ENCODE measurements at places on chromosomes 4 and X.

GRCh38 chr4:128917781-128918180 lies 108.3 kb downstream of the JADE1 start:
- DNase-seq, result no peak

DNA sequence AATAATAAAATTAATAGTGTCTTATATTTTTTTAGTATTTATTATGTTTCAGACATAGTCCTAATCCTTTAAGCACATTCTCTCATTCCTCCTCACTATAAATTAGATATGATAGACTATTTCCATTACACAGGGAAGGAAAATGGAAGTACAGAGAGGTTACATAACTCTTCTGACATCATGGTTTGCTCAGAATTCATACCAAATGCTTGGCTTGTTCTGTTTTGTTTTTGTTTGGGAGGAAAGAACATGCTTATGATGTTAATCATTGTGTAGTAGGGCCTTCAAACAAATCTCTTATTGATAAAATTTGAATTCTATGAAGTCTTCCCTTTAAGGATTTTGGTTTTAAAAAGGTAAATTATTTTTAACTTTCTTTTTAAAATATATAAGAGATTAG lies 59.5 kb downstream of the RXFP1 start:
- DNase-seq, result no peak

- DNase-seq, result no peak
Observed at GRCh38 chr4:2924765-2925301, 38.4 kb downstream of the NOP14 start.

- no peak for DNase-seq
Observed at GRCh38 chr4:84003046-84003445, 467.1 kb downstream of the GPAT3 start.

DNA sequence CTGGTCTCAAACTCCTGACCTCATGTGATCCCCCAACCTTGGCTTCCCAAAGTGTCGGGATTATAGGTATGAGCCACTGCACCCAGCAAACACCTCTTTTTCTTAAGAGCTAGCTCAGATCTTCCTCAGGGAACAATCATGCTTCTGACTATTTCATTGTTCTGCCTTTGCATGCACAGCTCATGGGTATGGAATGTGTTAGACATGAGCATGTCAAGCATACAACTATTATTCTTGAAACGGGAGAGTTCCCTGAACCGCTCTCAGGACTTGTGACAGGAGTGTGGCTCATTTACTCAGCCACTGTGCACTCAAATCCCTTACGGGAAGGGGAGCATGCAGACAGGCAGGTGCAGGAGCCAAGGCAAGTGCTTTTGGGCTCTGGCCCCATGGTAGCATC lies 231.7 kb upstream of the TAPT1 start:
- no peak for DNase-seq

GRCh38 chr4:1012034-1012739 lies 761 bp downstream of the FGFRL1 start:
- DNase-seq, result peak; percentile 82

DNA sequence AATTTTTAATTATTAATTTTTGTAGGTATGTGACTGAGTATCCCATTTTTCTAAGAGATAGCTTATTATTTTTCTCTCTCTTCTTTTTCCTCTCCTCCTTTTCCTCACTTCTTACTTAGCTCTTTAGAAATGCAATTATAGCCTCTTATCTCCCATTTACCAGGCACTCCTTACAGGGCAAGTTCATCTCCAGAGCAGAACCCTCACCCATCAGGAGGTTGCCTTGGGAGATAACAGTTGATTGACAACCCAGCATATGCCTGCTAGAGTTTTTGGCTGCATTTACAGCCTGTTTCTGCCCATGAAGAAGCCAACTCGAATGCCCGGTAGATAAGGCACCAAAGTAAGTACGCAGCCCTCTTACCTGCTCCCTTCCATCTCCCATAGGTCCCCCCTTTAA lies 572.9 kb upstream of the ZFP42 start:
- DNase-seq, result peak; percentile 66

GRCh38 chrX:43530837-43531236 lies 125.3 kb upstream of the MAOA start:
- no peak for DNase-seq

DNA sequence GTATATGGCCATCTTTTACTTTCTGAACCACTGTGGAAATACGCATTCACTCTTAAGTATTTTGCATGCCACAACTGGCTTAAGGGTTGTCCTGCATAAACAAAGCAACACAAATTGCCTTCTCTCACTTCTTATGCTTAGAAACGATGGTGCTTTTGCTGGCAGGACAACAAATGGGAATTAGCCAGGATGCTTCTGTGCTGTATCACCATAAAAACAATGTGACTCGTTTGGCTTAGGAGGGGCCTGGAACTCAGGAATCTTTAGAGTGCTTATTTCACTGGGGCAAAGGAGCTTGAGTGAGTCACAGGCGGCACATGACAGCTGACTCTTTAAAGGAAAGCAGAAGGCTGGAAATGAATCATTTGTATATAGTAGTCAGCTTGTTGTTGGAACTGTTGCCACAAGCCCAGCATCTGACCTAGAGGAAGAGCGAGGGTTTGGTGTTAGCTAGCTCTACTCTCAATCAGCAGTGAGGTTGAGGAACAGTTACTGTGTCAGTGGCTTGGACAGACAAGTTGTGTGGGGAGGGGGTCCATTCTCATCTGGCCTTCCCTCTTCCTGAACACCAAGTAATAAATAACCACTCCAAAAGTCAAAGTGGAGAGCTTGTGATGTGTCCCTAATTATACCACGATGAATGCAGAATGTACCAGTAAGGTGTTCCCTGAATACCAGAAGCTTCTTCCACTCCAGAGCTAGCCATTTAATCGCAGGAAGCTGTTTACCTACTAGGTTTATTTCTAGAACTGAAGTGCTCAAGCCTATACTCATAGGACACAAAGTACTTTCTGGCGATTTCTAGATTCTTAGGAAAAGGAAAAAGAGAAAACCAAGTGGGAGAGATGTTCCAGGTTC lies 293.1 kb downstream of the CAMK2D start:
- DNase-seq, result peak; percentile 96

GRCh38 chr4:93759506-93759905 lies 69.0 kb upstream of the ATOH1 start:
- DNase-seq, result no peak

DNA sequence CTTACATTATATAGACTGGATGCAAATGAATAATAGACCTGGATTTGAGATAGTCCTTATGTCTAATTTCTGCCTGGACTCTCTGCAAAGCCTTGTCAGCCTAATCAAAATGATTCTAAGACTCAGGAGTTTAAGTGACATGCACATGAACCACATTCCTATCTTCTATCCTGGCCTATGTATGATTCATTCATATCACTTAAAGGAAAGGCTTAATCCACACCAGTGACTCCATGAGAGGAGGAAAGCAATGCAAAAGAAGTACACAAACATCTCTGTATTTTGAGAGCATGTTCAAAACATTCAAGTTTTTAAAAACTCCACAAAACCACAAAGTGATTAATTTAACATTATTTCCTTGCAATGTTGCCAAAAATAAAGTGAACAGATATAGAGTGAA lies 14.6 kb downstream of the AMOT start:
- no peak for DNase-seq

GRCh38 chr4:153131596-153131995 lies 72.6 kb upstream of the TRIM2 start:
- no peak for DNase-seq

DNA sequence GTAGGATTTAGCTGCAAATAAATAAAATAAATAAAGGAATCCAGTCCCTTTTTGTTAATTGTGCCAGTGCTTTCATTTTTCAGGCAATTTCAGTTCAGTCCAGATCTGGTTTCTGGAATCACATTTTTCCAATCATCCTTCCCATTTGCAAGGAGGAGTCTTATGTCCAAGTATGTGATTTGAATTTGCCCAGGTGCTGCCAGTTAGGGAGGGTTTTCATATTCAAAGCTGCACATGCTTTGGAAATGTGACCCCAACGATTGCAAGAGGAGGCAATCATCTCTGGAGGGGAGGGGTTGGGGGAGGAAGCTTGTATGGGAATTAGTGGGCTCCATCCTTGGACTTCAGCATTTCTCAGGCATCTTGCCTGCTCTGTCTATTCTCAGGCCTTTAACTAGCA lies 4.4 kb downstream of the PLAC1 start:
- DNase-seq, result no peak

DNA sequence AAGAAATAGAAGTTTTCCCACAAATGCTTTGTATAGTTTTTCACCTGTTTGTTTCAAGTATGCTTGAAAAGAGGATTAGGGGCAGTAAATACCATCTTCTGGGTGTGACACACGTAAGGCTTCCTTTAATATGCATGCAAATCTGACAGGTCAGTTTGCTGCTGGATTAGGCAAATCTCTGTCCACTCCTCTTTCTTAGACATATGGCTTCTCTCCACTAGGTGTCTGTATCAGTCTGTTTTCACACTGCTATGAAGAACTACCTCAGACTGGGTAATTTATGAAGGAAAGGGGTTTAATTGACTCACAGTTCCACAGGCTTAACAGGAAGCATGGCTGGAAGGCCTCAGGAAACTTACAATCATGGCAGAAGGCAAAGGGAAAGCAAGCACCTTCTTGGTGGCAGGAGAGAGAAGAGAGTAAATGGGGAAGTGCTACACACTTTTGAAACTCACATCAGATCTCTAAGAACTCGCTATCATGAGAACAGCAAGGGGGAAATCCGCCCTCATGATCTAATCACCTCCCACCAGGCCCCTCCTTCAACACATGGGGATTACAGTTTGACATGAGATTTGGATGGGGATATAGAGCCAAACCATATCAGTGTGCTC lies 66.9 kb downstream of the TAB3 start:
- DNase-seq, result peak; percentile 43

GRCh38 chr4:147760695-147761094 lies 28.8 kb downstream of the ARHGAP10 start:
- no peak for DNase-seq

Measured in mesendoderm (in vitro differentiated cells).